ENCODE measurements at places on chromosomes 11 and 22. TPM values are rescaled to one million over a fixed set of nuclear protein-coding genes. Genes with fewer than 3 reads are reported as not detected.

DNA sequence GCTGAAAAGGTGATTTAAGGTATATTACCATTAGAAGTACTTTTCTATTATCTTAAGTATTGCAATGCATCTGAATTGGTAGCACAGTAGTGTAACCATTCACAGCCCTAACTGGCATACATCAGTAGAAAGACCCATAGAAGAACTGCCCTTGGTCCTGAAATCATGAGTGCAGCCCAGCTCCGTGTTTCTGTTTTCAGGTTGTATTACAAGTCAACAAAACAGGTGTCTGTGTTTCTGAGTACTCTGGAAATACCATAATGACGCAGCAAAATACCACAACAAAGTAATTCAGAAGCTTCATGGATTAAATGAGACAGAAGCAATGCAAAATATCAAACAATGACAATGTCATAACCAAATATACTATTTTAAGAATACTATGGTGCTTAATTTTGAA, 226.3 kb downstream of the OPCML start:
- H3K4me3 ChIP-seq: no peak overlapping the region
- H3K4me1 ChIP-seq: no peaks in the 10 kb centered on the region
- no peak overlapping the region for H3K27ac ChIP-seq
- H3K27me3 ChIP-seq: no peaks in the 10 kb centered on the region
- H3K36me3 ChIP-seq: no peaks in the 10 kb centered on the region
- no peak for DNase-seq

DNA sequence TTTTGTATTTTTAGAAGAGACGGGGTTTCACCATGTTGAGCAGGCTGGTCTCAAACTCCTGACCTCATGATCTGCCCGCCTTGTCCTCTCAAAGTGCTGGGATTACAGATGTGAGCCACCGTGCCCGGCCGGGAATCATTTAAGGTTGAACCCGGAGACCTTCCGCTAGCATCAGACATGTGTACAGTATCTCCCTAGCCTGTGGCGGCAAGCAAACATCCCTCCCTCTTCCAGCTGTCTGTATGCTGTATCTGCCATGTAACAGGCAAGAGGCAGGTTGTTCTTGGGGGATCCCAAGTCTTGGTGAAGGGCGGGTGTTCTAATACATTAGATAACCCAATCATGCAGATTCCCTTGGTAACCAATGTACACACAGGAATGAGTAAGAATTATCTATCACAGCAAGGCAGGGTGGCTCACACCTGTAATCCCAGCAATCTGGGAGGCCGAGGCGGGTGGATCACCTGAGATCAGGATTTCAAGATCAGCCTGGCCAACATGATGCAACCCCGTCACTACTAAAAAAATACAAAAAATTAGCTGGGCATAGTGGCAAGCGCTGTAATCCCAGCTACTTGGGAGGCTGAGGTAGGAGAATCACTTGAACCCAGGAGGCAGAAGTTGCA, 58.1 kb upstream of the RBFOX2 start:
- H3K36me3 ChIP-seq: no peaks in the 10 kb centered on the region
- H3K4me3 ChIP-seq: no peak overlapping the region
- no peak overlapping the region for H3K27ac ChIP-seq
- DNase-seq: no peak
- H3K4me1 ChIP-seq: no peaks in the 10 kb centered on the region

DNA sequence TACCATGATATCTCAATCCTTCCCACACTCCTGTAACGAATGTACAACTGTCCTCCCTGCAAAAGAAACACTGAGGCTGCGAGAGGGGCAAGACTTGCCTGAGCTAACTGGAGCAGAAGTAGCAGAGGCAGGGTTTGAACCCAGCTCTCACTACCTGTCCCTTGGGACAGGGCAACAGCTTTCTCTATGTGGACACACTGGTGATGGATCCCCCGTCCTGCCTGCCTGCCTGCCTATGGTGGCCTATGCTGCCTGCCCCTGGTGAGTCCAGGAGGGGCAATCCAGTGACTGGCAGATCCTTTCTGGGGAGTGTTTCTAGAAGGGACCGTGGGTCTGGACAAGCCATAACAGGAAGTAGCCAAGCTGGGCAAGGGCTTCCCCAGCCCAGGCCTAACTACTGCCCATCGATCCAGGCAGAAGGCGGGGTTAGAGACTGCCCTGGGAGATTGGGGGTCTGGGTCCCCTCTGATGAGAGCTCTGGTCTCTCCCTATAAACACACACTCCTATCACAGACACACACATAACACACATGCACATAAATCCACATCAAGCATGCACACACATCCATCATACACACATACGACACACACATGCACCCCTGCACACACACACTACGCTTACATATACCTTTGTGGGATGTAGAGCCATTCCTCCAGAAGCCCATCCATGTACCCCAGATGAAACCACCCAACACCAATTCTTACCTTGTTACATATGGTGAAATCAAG, 1.1 kb upstream of the EMID1 start:
- H3K36me3 ChIP-seq: no peaks in the 10 kb centered on the region
- no peak overlapping the region for H3K4me3 ChIP-seq
- peaks cover 21% of the 10 kb centered on the region for H3K4me1 ChIP-seq
- peaks cover 26% of the 10 kb centered on the region for H3K27me3 ChIP-seq

- no peaks in the 10 kb centered on the region for H3K27me3 ChIP-seq
- H3K4me3 ChIP-seq: no peak overlapping the region
- H3K27ac ChIP-seq: no peak overlapping the region
- no peak for DNase-seq
- no peaks in the 10 kb centered on the region for H3K36me3 ChIP-seq
- no peaks in the 10 kb centered on the region for H3K4me1 ChIP-seq
These were observed 88.5 kb downstream of the ARL14EP start for GRCh38 chr11:30411383-30411782.

DNA sequence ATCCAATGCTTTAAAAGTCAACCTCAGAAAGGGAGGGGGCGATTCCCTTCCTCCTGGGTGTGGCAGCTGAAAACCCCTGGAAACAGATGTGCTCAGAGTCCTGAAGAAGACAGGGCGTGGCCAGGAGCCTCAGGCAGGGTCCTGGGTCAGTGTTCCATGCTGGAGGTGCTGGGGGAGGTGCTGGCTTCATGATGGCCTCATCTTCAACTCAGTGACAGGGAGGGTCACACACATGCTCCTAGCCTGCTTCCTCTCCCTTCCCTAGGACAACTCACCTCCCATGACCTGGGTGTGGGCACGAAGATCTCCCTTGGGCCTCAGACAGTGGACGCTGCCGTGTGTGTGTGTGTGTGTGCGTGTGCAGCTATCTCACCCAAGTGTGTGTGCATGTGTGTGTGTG, 245.6 kb upstream of the B3GAT1 start:
- no peak overlapping the region for H3K27ac ChIP-seq
- no peaks in the 10 kb centered on the region for H3K36me3 ChIP-seq

- H3K4me3 ChIP-seq: no peak overlapping the region
- no peaks in the 10 kb centered on the region for H3K36me3 ChIP-seq
- H3K4me1 ChIP-seq: no peaks in the 10 kb centered on the region
- H3K27me3 ChIP-seq: no peaks in the 10 kb centered on the region
- H3K27ac ChIP-seq: no peak overlapping the region
These were observed 162.3 kb downstream of the TRIM29 start for GRCh38 chr11:119975561-119976152.

DNA sequence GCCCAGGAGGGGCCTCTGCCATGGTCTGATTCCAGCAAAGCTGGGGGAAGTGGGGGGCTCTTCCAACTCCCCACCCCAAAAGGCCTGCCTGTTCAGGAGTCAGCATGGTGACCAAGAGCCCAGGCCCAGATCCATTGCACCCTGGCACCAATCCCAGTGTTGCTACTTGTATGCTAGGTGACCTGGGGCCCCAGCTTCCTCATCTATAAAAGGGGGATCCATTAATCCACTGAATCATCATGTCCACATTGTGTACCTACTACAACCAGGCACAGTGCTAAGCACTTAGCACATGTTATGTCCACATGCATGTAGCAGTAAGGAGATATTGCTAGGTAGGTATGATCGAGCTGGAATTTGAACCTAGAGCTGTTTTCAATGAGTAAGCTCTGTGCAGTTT, 2.0 kb downstream of the SYT12 start:
- DNase-seq: no peak
- no peak overlapping the region for H3K27ac ChIP-seq
- peaks cover 38% of the 10 kb centered on the region for H3K27me3 ChIP-seq
- no peak overlapping the region for H3K4me3 ChIP-seq

- no peaks in the 10 kb centered on the region for H3K36me3 ChIP-seq
- H3K27me3 ChIP-seq: no peaks in the 10 kb centered on the region
- H3K27ac ChIP-seq: no peak overlapping the region
- H3K4me3 ChIP-seq: no peak overlapping the region
These were observed 121.2 kb downstream of the SPATA19 start for GRCh38 chr11:133724116-133724515.

- peaks cover 56% of the 10 kb centered on the region for H3K27me3 ChIP-seq
- H3K27ac ChIP-seq: no peak overlapping the region
- peak overlapping the region; percentile 46 for H3K4me3 ChIP-seq
- no peaks in the 10 kb centered on the region for H3K36me3 ChIP-seq
These were observed 644 bp downstream of the YPEL4 start for GRCh38 chr11:57648801-57649735.

GRCh38 chr11:93513772-93514171, 29.4 kb downstream of the SMCO4 start:
- no peak for DNase-seq
- no peaks in the 10 kb centered on the region for H3K27me3 ChIP-seq
- H3K4me3 ChIP-seq: no peak overlapping the region
- H3K27ac ChIP-seq: no peak overlapping the region
- no peaks in the 10 kb centered on the region for H3K4me1 ChIP-seq

GRCh38 chr22:31128156-31128555, 5.4 kb downstream of the INPP5J start:
- no peak overlapping the region for H3K4me3 ChIP-seq
- H3K27ac ChIP-seq: no peak overlapping the region
- H3K36me3 ChIP-seq: no peaks in the 10 kb centered on the region
- DNase-seq: no peak
- no peaks in the 10 kb centered on the region for H3K27me3 ChIP-seq

DNA sequence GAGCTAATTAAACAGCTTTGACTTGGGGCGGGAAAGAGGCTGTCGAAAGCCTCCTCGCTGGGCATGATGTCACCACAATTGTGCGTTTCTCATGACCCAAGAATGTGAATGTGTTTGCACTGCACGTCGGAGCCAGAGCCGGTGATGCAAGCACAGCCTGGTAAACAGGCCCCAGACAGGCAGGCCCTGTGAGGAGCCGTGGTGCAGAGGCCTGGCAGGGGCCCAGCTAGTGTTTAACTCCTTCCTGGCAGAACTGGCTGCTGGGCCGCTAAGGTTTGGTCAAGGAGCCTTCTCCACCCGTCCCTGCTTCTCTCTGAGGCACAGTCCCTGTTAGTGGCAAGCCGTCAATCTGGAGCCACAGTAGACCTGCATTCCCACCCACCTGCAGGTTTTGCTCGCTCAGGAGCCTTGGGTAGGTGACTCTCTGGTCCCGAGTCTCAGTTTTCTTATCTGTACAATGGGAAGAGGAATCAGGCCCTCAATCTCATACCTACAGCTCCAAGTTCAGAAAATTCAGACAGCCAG, 25.4 kb upstream of the SMTN start:
- H3K27ac ChIP-seq: peak overlapping the region; percentile 87
- no peak overlapping the region for H3K4me3 ChIP-seq
- peak; percentile 82 for DNase-seq
- peaks cover 12% of the 10 kb centered on the region for H3K4me1 ChIP-seq
- H3K36me3 ChIP-seq: no peaks in the 10 kb centered on the region

- no peak overlapping the region for H3K4me3 ChIP-seq
- H3K36me3 ChIP-seq: no peaks in the 10 kb centered on the region
- DNase-seq: no peak
- no peak overlapping the region for H3K27ac ChIP-seq
- no peaks in the 10 kb centered on the region for H3K4me1 ChIP-seq
- no peaks in the 10 kb centered on the region for H3K27me3 ChIP-seq
These were observed 23.6 kb downstream of the ZC3H7B start for GRCh38 chr22:41324821-41325528.

GRCh38 chr22:20157430-20158183, 6.8 kb upstream of the CCDC188 start:
- no peaks in the 10 kb centered on the region for H3K4me1 ChIP-seq
- H3K4me3 ChIP-seq: no peak overlapping the region
- H3K27ac ChIP-seq: no peak overlapping the region
- DNase-seq: no peak

- H3K27ac ChIP-seq: peak overlapping the region; percentile 26
- H3K4me1 ChIP-seq: peaks cover 9% of the 10 kb centered on the region
- no peak overlapping the region for H3K4me3 ChIP-seq
- no peak for DNase-seq
These were observed 77.4 kb upstream of the YWHAH start for GRCh38 chr22:31866918-31867317.

DNA sequence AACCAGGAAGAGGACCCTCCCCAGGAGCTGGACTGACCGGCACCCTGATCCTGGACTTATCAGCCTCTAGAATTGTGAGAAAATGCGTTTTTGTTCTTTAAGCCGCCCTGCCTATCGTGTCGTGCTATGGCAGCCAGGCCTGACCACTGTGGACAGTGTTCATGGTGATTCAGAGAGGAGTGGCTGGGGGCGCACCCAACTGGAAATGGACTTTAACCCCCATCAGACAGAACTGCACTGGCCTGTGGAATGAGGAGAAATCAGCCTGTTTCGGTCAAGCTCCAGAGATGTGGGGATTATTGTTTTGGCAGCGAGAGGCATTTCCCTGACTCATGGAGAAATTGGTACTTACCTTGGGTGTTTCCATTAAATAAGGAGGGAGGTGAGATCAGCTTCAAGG, 1437.8 kb downstream of the BRD1 start:
- H3K36me3 ChIP-seq: no peaks in the 10 kb centered on the region
- DNase-seq: no peak
- no peak overlapping the region for H3K4me3 ChIP-seq
- H3K27ac ChIP-seq: no peak overlapping the region
- H3K27me3 ChIP-seq: no peaks in the 10 kb centered on the region

DNA sequence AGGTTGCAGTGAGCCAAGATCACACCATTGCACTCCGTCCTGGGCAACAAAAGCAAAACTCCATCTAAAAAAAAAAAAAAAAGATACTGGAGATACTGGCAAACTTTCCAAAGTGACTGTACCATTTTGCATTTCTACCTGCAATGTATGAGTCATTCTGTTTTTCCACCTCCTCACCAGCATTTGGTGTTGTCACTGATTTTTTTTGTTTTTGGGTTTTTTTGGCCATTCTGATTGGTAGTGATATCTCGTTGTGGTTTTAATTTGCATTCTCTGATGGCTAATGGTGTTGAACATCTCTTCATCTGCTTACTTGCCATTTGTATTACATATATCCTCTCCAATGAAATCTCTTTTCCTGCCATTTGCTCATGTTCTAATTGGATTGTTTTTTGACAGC, 12.0 kb upstream of the RBX1 start:
- no peak for DNase-seq
- H3K36me3 ChIP-seq: no peaks in the 10 kb centered on the region
- no peak overlapping the region for H3K4me3 ChIP-seq
- H3K4me1 ChIP-seq: no peaks in the 10 kb centered on the region

MRGPRX3 gene
- total RNA-seq: not detected

MTCH2 gene
- total RNA-seq: 36.7 TPM

OR56B1 gene
- total RNA-seq: not detected

FAM180B gene
- not detected for total RNA-seq

OR4D9 gene
- total RNA-seq: not detected

SNX32 gene
- total RNA-seq: not detected

KRTAP5-2 gene
- total RNA-seq: not detected

SCGB1A1 gene
- not detected for total RNA-seq

NRIP3 gene
- not detected for total RNA-seq

All from transverse colon (tissue), 4 donors.